ENCODE measurements at places on chromosomes 5 and 9. TPM values are rescaled to one million over a fixed set of nuclear protein-coding genes. Genes with fewer than 3 reads are reported as not detected.

GRCh38 chr5:15752663-15753285, 252.8 kb downstream of the FBXL7 start:
- DNase-seq, result no peak
- H3K27me3 ChIP-seq, result no peaks in the 10 kb centered on the region
- H3K27ac ChIP-seq, result no peak overlapping the region
- no peak overlapping the region for H3K4me3 ChIP-seq

Gene NPR3
- total RNA-seq, result not detected

DNA sequence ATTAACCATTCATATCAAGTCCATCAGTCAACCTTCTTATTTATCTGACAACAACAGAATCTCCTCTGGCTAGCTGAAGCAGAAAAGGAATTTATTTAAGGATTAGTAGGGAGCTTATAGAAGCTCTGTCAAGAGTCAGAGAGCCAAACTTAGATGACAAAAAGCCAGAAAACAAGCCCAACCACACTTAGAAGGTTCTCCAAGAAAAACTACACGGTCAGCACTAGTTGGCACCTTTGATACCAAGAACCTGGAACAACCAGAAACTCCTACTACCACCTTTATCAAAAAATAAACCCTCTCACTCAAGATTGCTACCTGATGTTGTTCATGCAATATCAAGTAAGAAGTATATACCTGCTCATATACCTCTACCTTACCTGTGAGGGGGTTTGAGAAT, 36.9 kb downstream of the RANBP6 start:
- no peak for DNase-seq
- H3K36me3 ChIP-seq, result peaks cover 42% of the 10 kb centered on the region

Gene TNFSF15
- total RNA-seq, result 0.28 TPM

GRCh38 chr9:78212868-78213267, 23.0 kb upstream of the CEP78 start:
- peaks cover 26% of the 10 kb centered on the region for H3K4me1 ChIP-seq
- no peak overlapping the region for H3K4me3 ChIP-seq
- H3K36me3 ChIP-seq, result no peaks in the 10 kb centered on the region
- no peaks in the 10 kb centered on the region for H3K27me3 ChIP-seq
- H3K27ac ChIP-seq, result no peak overlapping the region

Gene KCNV2
- total RNA-seq, result not detected

GRCh38 chr5:18699681-18700080, 1065.4 kb downstream of the TAF11L14 start:
- H3K4me3 ChIP-seq, result no peak overlapping the region
- peaks cover 19% of the 10 kb centered on the region for H3K4me1 ChIP-seq
- H3K27me3 ChIP-seq, result no peaks in the 10 kb centered on the region
- H3K27ac ChIP-seq, result no peak overlapping the region
- DNase-seq, result no peak

Gene C1QTNF2
- total RNA-seq, result not detected

Gene CATSPER3
- 0.34 TPM for total RNA-seq

DNA sequence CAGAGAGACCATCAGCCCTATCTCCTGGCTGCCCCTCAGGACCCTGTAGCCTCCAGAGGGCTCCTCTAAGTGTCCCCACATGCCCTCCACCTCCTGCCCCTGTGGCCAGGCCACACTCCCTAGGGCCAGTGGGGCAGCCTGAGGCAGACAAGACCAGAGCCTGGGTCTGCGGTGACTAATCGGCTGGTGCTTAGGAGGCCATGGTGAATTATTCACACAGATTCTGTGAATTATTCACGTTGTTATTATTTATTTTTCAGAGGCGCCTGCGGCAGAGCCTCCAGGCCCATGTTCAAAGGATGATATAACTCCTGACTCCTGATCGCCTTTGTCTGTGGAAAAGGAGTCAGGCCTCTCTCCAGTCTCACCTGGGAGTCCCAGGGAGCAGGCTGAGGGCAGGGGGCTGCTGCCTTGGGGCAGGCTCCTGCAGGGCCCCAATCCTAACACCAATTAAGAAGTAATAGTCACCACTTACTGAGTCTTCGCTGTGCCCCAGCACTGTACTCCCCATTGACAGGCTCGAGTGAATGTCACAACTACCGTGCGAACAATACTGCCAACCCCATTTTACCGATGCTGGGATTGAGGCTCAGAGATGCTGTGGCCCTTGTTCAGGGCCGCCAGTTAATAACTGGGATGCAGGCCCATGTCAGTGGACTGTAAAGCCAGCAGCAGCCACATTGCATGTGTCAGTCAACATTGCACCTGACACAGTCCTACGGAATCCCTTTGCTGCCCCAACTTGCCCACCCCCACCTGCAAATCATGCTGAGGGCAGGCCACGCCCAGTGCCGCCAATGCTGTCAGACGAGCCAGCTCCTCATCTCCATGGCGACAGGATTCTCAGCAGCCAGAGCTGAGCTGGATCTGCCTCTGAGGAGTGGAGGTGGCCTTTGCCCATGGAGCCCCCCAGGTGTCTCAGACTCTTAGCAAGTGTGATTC, 94.9 kb downstream of the PCDH1 start:
- no peaks in the 10 kb centered on the region for H3K36me3 ChIP-seq
- peaks cover 6% of the 10 kb centered on the region for H3K4me1 ChIP-seq
- peaks cover 2% of the 10 kb centered on the region for H3K27me3 ChIP-seq

Gene ADGRD2
- total RNA-seq, result not detected

DNA sequence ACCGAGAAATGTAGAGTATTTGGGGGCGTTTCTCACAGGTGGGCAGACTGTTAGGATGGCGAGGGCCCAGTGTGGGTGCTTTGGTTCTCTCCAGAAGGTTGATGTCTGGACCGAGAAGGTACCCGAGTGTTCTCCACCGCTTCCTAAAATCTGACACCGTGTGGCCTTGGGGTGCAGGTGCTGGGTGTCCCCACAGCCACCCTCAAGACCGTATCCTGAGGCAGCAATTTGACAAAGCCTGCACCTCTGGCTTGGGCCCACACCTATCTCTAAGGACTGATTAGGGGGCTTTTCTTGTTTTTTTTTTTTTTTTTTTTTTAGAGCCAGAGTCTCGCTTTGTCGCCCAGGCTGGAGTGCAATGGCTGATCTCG, 1.3 kb downstream of the PPP1R26 start:
- H3K36me3 ChIP-seq, result peaks cover 3% of the 10 kb centered on the region
- peaks cover 3% of the 10 kb centered on the region for H3K4me1 ChIP-seq
- H3K27me3 ChIP-seq, result peaks cover 45% of the 10 kb centered on the region
- H3K27ac ChIP-seq, result no peak overlapping the region

Gene TAF11L10
- total RNA-seq, result not detected

DNA sequence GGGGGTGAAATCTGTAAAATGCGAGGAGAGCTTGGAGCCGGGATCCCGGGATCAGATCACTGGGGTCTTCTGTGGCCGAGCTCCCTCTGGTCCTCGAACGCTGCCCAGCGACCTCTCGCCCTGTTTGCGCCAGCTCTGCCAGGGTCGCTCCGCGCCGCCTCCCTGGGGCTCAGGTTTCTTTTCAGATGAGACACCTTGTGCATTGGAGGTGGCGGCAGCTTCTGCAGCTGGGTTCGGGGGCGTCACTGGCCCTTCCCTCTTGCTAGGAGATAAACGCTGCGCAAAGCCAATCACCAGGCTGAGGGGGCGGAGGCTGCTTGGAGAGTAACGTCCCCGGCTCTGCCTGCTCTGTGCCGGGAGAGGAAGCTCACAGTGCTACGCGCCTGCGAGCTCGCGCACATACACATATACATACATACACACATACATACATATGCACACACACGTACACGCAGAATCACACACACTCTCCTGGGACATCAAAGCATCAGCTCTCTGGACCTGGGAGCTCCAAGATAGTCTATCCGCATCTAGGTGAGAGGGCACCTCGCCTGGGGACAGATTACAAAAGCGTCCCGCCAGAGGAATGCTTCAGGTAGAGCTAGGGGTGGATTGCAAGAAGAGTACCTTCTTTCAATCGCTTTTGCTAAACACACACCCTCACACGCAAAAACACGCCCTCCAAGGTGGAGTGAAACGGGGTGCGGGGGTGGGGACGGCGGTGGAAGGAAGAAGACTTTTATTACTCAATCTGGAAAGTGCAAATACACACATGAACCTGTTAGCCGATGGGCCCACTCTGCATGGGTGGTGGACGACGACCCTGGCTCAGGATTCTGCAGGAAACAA, at the start of gene ST8SIA4:
TSS of gene ST8SIA4 (minus strand) at position 244 of the 849 bp plus-strand sequence. CDS start 327 bp downstream, outside the sequence.
- H3K27me3 ChIP-seq, result no peaks in the 10 kb centered on the region
- H3K4me3 ChIP-seq, result peak within 1 kb of the TSS; percentile 97
- H3K4me1 ChIP-seq, result peaks cover 41% of the 10 kb centered on the region
- peak within 1 kb of the TSS; percentile 97 for H3K27ac ChIP-seq
- DNase-seq, result peak; percentile 92
- H3K36me3 ChIP-seq, result peaks cover 46% of the 10 kb centered on the region

DNA sequence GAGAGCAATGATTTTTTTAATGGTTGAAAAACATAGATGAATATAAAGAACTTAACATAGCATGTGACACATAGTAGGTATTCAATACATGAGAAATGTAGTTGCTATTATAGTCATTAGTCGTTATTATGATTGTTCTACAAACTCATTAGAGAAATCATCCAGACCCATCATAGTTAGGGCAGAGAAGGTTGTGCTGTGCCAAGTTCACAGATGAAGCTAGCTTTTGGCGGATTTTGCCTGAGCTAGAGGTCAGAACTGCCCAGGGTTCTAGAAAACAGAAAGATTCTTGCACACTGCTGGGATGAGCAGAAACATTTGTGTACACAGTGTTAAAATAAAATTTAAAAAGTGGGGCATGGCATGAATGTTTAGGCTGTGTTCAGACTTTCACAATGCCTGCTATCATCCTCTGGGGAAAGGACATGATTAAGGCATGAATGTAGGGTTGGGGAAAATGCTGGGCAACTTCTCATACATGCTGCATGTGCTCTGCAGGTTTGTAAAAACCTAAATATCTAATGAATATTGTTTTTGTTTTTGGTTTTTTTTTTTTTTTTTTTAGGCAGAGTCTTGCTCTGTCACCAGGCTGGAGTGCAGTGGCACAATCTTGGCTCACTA, 33.3 kb upstream of the RAD23B start:
- no peaks in the 10 kb centered on the region for H3K36me3 ChIP-seq
- peaks cover 6% of the 10 kb centered on the region for H3K4me1 ChIP-seq
- no peak overlapping the region for H3K27ac ChIP-seq
- H3K27me3 ChIP-seq, result peaks cover 29% of the 10 kb centered on the region
- H3K4me3 ChIP-seq, result no peak overlapping the region
- no peak for DNase-seq

GRCh38 chr9:89021154-89021803, 30.0 kb downstream of the S1PR3 start:
- no peaks in the 10 kb centered on the region for H3K4me1 ChIP-seq
- no peaks in the 10 kb centered on the region for H3K36me3 ChIP-seq
- H3K4me3 ChIP-seq, result no peak overlapping the region

Gene ECPAS
- 107 TPM for total RNA-seq

Gene IFNB1
- not detected for total RNA-seq

Gene ADAM19
- 229 TPM for total RNA-seq

Gene PIP5KL1
- total RNA-seq, result 1.4 TPM

DNA sequence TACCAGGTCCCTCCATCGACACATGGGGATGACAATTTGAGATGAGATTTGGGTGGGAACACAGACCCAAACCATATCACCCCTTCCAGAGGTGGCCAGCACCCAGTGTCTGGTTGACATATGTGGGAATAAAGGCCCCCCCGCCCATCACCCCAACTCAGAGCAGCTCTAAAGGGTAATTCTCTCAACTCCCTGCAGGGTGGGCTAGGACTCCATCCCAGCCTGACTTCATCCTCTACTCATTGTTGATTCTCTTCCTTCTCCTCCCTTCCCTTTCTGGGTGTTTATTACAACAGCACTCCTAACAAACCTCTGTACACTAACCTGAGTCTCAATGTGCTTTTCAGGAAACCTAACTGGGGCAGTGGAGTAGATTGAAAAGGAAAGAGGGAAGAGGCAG, 339.9 kb downstream of the ACTL7B start:
- H3K4me1 ChIP-seq, result no peaks in the 10 kb centered on the region
- H3K27ac ChIP-seq, result no peak overlapping the region
- no peaks in the 10 kb centered on the region for H3K27me3 ChIP-seq
- H3K36me3 ChIP-seq, result no peaks in the 10 kb centered on the region
- no peak overlapping the region for H3K4me3 ChIP-seq

- H3K36me3 ChIP-seq, result peaks cover 8% of the 10 kb centered on the region
- no peak for DNase-seq
- H3K4me3 ChIP-seq, result no peak overlapping the region
- no peak overlapping the region for H3K27ac ChIP-seq
- H3K4me1 ChIP-seq, result no peaks in the 10 kb centered on the region
Observed at GRCh38 chr5:78467752-78468357, 107.4 kb downstream of the SCAMP1 start.

Gene ZBTB26
- 8.2 TPM for total RNA-seq
